NCI-H1105 (cell line): ENCODE measurements at places on chromosomes 7 and 10.
A peak's percentile ranks its signal among the peaks of the same experiment; 100 is the strongest.

- no peak for DNase-seq
Measured at GRCh38 chr7:33196221-33196620, 66.9 kb downstream of the BBS9 start.

DNA sequence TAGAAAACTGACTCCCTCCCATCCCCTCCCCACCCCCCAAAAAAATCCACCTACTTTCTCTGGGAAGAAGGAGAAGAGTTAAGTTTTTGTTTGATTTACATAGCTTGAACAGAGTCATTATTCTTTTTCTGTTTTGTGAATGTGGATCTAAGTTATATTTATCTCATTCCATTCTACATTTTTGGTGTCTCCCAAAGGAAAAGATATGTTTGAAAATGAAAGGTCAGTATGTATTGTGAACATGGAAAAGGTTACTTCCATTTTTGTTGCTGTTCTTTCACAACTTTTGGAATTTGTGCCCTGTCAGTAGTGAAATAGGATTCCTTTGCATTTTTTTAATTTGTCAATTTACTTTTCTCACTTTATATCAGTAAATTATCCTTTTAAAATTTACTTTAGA is 547.9 kb downstream of the SUGCT start:
- DNase-seq, result no peak

DNA sequence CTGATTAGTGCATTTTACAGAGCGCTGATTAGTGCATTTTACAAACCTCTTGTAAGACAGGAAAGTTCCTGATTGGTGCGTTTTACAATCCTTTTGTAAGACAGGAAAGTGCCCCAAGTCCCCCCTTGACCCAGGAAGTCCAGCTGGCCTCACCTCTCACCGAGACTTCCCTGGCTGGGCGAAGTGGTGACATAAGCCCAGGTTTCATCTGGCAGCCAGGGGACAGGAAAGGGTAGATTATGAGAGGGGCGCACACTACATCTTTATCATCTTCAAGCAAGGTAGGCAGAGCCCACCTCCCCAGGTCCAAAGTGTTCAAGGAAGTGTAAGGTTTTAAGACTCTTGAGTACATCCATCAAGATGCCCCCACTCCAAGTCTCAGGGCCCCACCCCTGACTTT is 5.5 kb upstream of the GDF10 start:
- DNase-seq, result no peak

DNA sequence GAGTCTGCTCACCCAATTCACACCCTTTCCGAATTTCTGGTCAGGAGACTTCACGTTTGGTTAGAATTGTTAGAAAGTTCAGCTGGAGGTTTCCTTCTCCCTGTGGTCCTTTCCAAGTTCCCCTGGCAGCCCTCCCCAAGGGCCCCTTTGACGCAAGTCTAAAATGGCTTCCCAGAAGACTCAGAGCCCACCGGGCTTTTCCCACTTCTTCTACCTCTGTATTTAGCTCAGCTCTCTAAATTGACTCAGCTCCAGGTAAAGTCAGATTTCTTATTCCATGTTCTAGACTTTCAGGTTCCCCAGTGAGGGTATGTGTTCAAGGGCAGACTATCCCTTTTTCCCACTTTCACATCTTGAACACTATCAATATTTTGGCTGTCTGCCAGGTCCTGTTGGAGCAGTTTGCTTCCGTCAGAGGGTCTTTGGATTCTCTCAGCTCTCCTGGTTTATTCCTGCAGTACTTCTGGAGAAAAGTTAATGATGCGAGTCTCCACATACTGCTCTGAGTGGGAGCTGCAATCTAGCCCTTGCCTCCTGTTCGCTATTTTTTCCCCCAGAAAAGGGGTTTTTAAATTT is 53.1 kb upstream of the ZNF273 start:
- peak; percentile 6 for DNase-seq

DNA sequence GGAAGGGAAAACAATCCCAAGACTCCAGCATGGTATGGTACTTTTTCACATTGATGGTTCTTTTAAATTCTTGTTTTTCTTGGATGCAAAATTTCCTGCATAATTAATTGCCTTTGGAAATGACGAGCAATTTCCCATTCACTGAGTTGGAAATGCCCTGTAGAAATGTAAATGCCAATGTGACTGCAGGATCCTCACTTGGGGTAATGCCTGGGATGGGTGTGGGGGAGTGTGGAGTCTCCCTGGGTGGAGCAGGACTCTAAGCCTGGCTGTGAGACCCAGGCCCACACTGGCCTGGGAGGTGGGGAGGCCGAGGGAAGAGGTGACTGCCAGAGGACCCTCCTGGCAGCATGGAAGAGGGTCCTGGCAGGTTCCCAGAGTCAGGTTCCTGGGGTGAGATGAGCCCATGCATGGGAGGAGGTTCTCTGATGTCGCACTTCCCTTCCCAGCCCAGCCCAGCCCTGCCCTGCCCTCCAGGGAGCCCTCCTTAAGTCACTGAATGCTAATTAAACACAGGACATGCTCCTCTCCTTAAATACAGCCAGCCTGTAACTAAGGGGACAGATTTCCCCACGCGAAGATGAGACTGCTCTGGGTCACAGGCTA is 157.9 kb downstream of the GFRA1 start:
- DNase-seq, result no peak

DNA sequence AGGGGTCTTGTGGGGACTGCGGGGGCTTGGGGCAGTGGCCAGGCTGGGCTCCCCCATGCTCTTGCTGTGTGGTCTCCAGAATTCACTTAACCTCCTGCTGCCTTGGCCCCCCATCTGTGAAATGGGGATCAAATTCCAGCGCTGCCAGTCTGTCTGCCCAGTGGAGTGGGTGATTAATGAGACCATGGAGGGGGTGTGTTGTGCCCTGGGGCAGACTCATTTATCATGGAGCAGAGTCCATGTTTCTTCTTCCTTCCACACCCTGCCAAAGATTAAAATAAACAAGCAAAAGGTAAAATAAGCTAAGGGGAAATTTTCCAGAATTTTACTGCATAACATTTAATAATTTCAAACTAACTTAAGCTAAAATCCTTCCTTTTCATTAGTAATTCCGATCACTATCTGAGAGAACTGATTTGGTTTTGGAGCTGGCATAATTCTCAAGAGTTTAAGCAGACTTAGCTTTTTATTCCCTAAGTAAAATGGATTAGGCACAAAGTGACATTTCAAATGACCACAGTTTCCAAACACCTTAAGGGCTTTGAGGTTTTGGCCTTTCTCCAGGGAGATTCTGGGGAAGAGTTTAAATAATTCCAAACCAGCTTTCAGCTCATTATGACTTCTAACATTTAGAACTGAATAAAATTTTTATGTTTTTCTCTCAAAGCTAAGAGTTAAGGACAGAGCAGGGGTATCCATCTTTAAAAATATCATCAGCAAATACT is 211.9 kb downstream of the CXCL12 start:
- no peak for DNase-seq

DNA sequence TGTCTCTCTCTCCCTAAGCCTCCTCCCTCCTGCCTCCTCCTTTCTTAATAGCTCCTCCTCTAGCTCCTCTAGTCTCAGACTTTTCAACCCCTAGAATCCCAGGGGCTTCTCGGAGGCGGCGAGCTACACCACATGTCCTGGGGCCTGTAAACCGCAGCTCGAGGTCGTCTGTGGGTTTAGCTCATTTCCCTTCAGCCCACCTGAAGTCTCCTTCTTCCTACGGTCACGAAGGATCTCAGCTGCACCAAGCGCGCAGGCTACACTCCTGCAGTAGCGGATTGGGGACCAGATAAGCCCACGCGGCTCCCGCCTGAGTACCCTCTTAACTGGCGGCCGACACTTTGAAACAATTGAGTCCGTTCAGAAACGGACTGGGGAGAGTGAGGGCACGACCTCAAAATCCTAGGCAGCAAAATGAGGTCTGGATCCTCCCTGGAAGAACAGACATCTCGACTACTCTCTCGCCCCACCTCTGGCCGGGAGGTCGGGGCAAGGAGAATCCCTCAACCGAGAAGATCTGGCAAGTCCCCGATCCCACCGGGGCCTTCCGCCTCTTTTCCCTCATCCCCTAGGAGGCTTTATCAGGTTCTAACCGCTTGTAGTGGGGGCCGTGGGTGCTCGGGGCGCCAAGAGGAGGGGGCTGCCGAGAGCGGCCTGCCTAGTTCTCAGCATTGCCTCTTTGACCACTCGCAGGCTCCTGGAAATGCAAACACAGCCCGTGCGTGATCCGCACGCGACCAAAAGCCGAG is 1.3 kb upstream of the SORCS3 start:
- no peak for DNase-seq

DNA sequence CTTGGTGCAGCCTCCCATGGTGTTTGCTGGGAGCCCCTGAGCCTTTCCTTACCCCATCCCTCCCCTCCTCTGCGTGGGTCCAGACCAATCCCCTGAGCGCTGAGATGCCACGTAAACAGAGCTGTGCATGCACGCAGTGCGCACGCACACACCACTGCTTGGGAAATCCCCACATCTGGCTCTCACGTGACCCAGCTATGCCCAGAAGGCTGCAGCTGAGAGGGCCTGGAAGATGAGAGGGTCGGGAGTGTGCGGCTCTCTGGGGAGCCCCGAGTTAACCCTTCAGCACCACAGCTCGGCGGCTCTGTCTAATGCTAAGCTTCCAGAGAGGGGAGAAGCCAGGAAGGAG is 177.2 kb downstream of the SH3PXD2A start:
- DNase-seq, result no peak

DNA sequence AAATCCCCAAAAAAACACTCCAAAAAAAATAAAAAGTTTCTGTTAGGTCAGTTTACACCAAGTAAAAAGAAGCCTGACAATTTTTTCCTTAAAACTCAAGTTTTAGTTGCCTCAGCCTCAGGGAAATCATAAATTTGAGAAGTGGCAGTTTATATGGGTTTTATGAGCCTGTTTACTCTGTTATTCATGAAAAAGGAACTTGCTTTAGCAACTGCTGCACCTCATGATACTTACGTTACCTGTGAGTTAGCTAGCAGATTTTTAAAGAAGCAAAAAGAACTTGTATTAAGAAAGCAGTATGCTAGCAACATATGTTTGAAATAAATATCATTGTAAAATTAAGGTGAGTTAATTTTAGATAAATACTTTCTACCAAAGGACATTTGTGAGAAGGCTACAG is 1264.5 kb upstream of the PHF14 start:
- no peak for DNase-seq

DNA sequence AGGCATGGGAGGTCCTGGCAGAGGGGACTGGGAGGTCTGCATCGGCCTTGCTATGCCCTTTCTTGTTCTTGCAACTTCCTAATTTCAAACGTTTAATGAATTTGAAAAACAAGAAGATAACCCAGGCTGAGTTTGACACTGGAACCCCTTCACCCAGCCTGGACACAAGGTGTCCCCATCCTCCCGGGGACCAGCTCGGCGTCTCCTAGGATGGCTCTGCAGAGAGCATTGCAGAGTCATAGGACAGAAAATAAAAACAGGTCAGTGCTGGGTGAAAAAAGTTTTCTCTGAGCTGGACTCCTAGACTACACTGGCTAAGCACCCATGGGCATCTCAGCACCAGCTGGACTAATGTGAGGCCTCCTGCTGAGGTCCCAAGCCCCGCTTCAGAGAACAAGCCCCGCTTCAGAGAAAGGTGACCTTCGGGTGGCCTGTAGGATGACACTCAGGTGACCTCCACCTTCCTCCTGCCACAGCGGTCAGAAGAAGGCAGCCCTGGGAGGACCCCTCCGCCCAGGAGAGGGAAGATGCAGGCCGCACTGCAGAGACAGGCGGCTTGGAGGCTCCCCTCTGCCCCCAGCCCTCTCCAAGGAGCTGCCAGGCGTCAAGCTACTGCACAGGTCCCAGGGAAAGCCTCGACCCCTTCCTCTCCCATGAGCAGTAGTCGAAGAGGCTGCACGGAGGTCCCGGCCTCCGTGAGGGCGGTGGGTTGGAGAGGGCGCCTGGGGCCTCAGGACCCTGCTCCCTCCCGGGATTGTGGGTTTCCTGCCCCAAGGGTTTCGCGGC is 9.3 kb upstream of the UNCX start:
- DNase-seq, result no peak

DNA sequence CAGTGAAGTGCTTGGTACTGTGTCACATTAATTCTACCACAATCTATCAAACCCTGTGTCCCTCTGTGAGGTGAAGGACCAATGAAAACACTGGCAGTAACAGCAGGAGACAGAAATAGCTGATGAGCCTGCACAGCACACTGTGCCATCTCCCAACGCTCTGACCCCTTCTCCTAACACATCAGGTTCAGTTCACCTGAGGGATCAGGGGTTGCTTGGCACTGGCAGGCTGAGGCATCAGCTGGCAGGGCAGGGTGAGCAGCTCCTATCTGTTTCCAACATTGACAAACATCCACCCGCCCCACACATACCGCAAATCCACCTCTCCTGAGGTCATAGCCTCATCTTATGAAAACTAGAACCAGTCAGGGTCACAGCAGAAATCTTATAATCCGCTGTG is 120.9 kb downstream of the ICA1 start:
- DNase-seq, result no peak

DNA sequence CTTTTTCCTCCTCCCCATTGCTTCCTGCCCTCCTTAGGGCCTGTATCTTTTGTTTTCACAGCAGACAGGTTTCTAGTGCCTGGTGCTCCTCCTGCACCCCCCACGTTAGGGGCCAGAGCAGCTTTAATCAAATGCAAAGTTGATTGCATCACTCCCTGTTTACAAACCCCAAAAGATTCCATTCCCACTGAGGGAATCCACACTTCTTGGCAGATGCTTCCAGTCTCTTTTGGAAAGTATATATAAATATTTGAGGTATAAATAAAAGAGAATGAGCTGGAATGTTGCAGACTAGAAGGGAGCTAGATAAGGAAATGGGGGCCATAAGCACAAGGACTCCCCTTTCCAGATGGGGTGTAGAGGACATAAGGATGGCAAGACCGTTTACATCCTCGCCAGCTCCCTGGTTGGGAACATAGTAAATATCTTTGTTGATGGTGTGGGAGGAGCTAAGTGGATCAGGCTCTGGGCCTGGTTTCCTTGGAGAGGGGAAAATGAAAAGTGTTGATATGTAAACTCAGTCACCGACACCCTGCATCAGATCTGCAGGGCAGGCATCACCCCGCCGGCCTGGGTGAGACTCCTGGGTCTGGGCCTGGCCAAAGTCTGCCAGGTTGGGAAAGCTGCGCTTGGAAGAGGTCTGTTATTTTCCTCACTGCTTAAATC is 6.2 kb downstream of the RARRES2 start:
- no peak for DNase-seq

DNA sequence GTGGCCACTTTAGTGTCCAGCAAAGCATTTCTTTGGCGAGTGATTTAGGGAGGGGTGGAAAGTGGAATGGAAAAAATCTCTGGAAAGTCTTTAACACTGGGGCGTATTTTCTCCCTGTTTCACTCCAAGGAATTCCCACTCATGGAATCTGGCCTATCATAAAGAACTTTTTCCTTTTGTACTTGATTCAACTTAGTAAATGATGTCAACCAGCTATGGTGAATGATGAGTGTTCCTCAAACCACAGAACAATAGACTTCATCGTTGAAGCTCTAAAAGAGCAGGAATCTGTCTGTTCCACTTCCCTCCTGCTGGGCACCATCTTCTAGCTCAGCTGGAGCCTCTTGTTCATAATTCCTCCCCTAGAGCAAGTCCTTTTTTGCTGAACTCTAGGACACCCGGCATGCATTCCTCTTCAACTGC is 66.5 kb downstream of the EPDR1 start:
- no peak for DNase-seq
